Breast epithelium (tissue), 4 donors: ENCODE measurements at places on chromosomes 4 and X.

DNA sequence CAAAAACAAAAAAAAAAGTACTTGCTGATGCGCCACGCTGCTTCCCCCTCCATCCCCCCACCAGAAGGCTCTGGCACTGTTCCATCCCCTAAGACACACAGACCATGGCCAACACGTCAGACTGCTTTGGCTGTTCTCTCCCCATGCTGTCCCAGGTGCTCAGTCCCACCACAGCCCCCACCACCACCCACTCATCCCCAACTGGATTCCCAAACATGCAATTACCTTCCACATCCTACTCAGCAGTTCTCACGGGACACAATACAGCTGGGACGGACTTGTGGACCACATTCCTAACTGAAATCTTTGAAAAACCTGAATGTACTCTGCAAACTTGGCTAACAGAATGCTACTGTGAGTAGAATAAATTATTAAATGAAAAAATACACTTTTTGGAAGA is 8.6 kb downstream of the FAT1 start:
- DNase-seq: no peak

- no peak for DNase-seq
Observed at GRCh38 chr4:141569141-141569540, 67.2 kb upstream of the IL15 start.

DNA sequence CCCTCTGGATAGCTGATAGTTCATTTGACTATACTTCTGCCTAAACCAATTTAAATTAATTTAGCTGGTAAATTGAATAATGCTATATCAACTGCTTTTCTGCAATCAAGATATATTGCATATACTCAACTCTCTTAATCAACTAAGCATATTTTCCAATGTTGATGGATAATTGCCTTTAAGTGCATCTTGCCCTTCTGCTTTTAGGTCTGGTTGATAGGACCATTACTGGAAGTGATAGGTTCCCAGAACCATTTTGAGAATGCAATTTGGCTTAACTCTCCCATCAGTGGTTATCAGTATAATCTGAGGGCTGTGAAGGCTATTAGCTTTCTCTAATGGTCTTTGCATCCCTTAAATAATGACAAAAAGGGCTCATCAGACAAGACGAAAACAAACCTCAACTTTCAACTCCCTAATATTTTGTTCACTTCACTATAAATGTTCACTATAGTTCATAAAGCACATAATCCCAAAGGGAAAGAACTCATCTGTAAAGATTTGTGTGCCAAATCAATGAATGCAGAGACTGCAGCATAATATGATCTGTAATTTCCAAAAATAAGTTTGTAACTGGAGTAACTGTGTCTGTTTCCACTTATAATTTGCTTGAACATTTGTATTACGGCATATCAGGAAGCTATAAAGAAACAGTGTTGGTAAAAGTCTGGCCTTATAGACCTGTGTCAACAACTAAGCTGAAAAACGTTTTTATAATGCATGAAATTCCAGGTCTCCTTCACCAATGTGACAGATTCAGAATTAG is 273.6 kb downstream of the FBXO8 start:
- no peak for DNase-seq

DNA sequence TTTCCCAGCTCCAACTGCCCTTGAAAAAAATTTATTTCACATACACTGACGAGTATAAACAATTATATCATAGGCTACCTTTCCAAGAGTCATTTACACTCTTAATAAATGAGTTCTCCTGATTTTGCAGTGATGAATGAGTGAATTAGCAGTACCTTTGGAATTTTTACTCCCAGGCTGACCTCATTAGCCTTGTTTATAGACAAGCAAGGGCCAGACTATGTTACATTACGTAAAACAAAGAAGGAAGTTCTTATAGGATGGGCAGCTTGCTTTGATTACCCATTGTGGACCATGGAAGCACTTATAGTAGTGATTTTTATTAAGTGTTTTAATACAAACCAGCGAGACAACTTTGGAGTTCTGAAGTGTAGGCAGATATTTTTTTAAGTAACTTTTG is 112.9 kb upstream of the C1QTNF7 start:
- no peak for DNase-seq

- DNase-seq: no peak
Observed at GRCh38 chr4:75658876-75659275, 14.3 kb downstream of the G3BP2 start.
